ENCODE measurements at places on chromosomes 13 and 19.

- DNase-seq = no peak
These were observed 31.0 kb downstream of the SLAIN1 start for GRCh38 chr13:77728265-77729125.

DNA sequence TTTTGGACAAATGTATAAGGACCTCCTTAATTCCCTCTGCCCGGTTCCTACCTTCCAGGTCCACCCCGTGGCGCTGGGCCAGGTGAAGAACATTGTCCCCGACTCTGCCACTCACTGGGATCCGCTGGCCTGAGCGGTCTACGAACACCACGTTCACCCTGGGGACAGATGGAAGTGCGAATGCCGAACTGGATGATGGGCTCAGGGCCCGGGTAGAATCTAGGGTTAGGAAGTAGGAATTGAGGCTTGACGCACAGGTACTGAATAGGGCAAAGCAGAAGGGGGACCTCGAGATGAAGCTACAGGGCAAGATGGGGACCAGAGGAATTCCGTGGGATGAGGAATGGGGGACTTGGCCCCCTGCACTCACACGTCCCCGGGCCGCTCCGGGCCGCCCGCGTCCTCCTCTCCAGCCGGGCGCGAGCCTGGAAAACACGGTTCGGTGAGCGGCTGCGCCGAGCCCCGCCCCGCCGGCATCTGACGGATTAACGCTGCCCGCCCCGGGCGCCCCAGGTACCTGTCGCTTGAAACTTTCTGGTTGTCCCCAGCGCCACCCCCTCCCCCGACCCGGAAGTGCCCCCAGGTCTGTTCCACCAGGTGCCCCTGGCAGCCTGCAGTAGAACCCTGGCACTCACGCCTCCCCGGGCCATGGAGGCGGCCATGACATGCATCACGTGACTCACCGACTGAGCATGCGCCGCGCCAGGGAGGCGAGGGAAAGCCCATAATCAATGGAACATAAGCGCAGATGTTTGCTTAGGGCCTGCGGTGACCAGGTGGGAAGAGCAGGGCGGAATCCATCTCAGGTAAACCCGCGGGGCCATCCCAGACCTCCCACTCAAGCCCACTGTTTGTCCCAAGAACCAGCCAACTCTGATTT lies at the start of gene FDX2:
Gene FDX2, minus strand, starts transcription at position 681 of the 880 bp plus-strand sequence. Its CDS starts 19 bp downstream, at position 662.
- DNase-seq = peak; percentile 83

DNA sequence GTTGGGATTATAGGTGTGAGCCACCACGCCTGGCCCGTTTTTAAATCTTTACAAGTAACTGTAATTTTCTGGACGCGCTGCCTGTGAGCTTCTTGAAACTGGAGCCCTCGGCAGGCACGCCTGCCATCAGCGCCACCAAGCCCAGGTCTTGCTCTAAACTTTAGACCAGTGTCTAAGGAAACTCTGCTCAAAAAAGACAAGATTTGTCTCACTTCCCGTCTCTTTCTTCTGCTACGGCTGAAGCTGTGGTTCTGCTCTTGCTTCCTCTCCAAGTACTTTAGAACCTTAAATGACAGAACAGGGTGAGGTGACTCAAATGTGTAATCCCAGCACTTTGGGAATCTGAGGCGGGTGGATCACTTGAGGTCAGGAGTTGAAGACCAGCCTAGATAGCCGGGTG lies 24.9 kb downstream of the RCN3 start:
- DNase-seq = no peak

GRCh38 chr13:30805603-30806011 lies 70.3 kb downstream of the ALOX5AP start:
- no peak for DNase-seq

DNA sequence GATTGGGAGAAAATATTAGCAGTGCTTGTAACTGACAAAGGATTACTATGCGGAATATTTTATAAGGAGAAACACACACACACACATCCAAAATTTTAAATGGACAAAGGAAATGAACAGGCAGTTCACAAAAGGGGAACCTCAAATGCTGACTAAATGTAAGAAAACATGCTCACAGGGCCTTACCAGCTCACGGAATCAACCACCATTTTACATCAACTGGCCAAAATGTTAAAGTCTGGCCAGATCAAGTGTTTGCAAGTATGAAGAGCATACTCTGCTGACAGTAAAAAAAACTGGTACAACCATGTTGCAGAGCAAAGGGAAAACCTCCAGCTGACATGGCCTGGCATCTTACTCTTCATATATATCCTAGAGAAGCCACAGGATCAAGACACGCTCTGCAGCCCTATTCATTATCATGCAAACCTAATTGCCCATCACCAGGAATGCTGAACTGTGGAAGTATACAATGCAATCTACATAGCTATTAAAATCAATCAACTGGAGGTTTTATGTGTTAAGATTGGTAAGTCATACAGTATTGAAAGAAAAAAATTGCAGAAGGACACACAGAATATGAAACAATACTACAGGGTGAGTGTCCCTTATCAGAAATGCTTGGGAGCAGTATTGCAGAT lies 124.4 kb downstream of the RNF17 start:
- DNase-seq = no peak

DNA sequence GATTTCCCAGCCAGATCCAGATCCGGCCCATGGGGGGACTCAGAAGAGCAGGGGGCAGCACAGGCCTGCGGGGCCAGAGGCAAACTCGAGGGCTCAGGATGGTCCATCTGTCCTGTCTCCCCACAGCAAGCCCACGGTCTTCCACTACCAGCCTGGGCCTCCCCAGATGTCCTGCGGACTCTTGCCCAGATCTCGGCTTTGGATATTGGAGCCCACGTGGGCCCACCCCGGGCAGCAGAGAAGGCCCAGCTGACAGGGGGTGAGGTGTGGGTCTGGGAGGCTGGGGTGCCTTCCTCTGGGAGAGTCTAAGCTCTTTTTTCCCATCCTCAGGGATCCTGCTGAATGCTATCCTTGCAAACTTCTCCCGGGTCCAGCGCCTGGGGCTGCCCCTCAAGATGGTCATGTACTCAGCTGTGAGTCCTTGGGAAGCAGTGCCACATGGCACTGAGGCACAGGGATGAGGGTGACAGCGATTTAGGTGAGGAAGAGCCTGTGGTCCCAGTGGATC lies 3.4 kb downstream of the ACP4 start:
- no peak for DNase-seq

DNA sequence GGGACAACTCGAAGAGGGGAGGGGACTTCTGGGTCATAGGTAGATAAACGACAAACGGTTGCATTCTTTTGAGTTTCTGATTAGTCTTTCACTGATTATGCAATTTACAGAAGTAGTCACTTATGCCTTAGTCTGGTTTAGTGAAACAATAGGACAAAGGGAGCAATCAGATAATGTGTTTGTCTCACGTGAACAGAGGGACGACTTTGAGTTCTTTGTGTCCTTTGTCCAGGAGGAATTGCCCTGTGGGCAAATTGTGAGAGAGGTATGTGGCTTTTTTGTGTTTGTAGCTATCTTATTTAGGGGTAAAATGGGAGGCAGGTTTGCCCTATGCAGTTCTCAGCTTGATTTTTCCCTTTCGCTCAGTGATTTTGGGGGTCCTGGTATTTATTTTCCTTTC lies 362.9 kb upstream of the PCDH20 start:
- no peak for DNase-seq

- DNase-seq = no peak
These were observed 6.8 kb downstream of the FIZ1 start for GRCh38 chr19:55592391-55593090.

DNA sequence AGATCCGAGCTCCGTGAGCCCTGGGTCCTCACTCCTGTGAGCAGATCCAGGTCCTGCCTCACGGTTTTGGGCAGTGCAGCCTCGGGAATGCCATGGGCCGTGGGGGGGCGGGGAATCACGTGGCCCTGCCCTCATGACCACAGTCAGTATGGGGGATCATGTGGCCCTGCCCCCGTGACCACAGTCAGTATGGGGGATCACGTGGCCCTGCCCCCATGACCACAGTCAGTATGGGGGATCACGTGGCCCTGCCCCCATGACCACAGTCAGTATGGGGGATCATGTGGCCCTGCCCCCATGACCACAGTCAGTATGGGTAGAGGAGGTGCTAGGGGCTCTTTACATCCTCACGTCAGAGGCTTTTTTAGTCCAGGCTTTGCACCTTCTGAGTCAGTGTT lies 64.3 kb upstream of the F7 start:
- DNase-seq = no peak

DNA sequence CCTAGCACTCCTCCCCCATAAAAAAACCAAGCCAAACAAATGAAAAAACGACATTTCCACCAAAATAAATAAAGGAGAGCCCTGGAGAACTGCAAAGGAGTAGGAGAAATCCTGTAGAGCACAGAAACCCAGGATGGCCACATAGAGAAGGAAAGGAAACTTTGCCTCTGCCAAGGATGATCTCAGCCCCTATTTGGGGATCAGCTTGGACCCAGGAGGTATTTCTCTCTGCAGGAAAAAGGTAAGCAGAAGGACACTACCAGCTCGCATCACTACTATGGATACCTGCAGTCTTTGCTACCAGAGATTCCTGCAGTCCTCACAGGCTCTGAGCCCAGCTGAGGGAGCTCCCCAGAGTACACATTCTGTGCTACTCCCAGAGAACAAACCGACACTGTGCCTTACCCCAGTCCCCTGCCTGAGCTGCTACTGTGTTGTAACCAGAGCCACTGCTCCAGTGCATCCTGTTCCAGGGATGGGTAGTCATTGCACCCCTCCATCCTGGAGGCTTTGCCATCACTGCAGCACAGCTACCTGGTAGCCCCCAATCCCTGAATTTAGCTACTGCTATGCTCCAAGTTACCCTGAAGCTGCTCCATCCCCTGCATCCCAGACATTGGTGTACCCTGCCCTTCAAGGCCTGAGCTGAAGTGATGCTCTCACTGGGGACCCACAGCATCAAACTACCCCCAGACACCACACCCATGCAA lies 41.7 kb downstream of the VWA8 start:
- no peak for DNase-seq
